ENCODE measurements at places on chromosomes 7 and 10.
A peak's percentile ranks its signal among the peaks of the same experiment; 100 is the strongest.

GRCh38 chr10:79400146-79401004 lies 45.0 kb downstream of the ZCCHC24 start:
- peak; percentile 31 for DNase-seq

DNA sequence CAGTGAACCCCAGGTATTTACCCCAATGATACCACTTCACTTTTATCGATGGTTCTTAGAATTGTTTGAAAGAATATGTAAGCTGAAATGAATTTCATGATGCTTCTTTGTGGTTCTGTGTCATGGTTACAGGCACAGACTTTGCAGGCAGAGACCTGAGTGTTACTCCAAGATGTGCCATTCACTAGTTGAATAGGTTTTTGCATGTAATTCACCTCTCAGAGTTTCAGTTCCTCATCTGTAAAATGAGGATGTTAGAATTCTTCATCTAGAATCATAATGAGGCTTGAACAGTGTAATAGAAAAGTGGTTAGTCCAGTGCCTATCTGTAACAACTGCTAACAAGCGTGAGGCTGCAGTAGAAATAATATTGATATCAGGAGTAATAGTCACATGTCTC lies 54.6 kb downstream of the VSTM2A start:
- peak; percentile 53 for DNase-seq

DNA sequence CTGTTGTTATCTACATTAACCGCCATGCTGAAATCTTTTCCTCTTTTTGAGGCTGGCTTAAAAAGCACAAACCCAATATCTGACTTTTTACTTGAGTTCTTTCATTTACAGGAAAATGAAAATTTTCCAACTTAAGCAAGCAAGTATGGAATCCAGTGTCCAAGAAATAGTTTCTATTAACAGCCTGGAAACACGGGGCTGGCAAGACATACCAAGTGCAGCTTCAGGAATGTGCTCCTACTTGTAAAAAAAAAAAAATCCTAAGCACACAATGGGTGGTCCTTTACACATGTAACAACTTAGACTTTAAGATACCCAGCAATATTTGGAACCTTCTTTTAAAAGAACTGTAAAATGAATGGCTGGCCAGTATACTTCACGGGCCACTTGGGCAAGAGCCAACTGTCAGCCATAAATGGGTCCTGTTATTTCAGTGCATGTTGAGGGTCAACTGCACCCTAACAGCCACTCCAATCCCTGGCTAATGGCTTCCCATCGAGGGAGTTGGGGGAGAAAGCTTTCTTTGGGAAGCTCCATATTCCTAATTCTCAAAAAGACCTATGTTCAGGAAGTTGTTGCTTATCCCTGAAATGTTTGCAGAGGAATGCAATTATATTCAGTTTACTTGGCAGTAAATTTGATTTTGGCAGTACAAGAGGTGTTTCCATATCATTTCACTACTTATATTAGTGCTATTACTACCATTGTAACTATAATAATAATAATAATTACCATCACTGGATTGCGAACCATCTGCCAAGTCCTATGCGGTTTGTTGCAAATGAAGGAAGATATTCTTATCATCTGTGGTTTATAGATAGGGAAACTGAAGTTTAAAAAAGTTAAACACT lies 236.4 kb upstream of the TMEM72 start:
- DNase-seq, result no peak

- DNase-seq, result no peak
These were observed 46.9 kb upstream of the KDM7A start for GRCh38 chr7:140223515-140224221.

- DNase-seq, result no peak
These were observed 63.5 kb downstream of the RABGEF1 start for GRCh38 chr7:66804001-66804400.

DNA sequence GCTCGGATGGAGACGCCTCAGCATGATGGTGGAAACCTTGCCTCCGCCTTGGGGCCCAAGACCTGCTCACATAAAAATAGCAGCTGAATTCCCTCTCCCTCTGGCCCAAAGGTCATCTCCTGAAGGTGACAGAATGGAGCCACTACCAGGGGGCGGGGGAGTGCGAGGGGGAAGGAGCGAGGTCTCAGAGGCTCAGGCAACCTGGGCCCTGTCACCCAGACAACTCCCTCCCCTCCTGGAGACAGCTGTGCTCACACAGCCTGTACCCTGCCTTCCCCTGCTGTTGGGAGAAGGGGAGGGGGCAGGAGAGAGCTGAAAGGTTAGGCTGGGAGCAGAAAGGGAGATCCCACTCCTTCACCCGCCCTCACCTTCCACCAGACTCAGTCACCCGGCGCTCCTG lies 173.0 kb upstream of the RHEB start:
- no peak for DNase-seq

- no peak for DNase-seq
These were observed 209.1 kb upstream of the MTPN start for GRCh38 chr7:136186281-136186680.

DNA sequence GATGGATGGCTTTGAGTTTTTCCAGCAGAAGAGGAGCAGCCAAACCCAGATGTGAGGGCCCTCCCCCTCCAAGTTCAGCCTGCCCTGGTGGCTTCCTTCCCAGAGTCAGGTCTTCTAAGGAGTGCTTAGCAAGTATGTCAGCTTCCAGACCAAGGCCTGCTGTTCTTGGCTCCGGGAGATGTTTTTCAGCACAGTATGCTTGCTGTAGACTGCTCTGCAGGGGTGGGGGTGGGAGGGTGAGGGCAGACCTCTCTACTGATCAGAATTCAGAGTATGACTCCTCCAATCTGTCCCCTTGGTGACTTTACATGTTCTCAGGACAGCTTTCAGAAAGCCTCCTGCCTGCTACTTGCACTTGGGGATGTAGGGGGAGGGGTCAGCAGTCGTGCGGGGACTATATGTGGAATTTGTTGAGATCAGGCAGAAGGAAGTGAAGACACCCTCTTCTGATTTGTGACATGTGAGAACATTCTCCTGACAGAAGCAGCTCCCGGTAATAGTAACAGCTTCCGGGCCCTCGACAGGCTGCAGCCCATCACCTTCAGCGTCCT lies 516.4 kb upstream of the ZMIZ1 start:
- DNase-seq, result no peak

GRCh38 chr10:17649836-17650235 lies 5.9 kb downstream of the STAM start:
- DNase-seq, result no peak

DNA sequence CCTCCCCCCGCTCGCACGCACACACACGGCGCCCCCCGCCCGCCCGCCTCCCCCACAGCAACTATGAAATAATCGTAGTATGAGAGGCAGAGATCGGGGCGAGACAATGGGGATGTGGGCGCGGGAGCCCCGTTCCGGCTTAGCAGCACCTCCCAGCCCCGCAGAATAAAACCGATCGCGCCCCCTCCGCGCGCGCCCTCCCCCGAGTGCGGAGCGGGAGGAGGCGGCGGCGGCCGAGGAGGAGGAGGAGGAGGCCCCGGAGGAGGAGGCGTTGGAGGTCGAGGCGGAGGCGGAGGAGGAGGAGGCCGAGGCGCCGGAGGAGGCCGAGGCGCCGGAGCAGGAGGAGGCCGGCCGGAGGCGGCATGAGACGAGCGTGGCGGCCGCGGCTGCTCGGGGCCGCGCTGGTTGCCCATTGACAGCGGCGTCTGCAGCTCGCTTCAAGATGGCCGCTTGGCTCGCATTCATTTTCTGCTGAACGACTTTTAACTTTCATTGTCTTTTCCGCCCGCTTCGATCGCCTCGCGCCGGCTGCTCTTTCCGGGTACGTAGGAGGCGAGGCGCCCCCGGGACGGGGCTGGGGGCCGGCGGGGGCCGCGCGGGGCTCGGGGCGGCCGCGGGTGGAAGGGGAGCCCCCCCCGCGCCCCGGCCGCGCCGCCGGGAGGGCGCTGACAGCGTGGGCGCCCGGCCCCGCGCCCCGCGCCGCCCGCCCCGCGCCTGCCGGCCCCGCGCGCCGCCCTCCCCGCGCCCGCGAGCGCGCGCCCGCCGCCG lies 441 bp downstream of the BMI1 start:
- peak; percentile 71 for DNase-seq

- no peak for DNase-seq
These were observed 32.6 kb downstream of the UMAD1 start for GRCh38 chr7:7673240-7673550.

DNA sequence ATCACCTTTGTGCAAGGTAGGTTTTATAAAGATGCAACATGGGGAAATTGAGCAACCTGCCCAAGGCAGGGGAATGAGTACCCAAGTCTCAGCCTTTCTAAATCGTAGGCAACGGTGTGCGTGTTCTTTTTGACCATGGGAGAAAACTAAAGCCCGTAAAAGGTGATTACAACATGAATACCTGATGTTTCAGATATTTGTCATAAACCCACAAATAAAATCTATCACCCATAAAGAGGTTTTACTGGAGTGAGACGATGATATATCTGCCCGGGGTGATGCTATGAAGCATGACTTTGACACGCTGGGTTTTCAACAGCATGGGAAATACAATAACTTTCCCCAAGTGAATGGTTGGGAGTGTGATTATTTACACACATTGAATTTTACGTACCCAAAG lies 406.3 kb upstream of the KLF6 start:
- no peak for DNase-seq

GRCh38 chr7:47944536-47945260 lies 3.6 kb downstream of the PKD1L1 start:
- DNase-seq, result no peak

GRCh38 chr10:129391464-129391863 lies 75.6 kb upstream of the MGMT start:
- DNase-seq, result no peak

GRCh38 chr10:70909326-70909935 lies 21.1 kb upstream of the PCBD1 start:
- no peak for DNase-seq
